ENCODE measurements at places on chromosomes 5 and 9.

GRCh38 chr9:127854184-127854806 lies at the start of gene ENG:
ENG (minus strand) TSS chr9:127854658; CDS start chr9:127854355, 303 bp downstream.
- no peak for DNase-seq

GRCh38 chr9:81268048-81268447 lies 421.3 kb downstream of the TLE1 start:
- no peak for DNase-seq

DNA sequence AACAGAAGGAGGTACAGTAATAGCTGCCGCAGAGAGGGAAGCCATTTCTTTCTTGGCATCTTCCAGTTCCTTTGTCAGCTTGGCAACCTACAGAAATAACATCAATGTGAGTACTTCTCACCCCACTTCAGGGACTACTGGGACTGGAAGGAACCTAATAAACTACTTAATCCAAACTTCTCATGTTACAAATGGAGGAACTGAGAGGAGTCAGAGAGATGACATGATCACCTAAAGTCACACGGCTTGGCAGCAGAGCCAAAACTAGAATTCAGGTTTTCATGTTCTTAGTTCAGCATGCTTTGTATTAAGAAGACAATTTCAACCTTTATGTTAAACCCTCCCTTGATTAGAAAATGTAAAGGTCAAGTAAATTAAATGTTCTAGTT lies 44.7 kb downstream of the DIAPH1 start:
- no peak for DNase-seq

DNA sequence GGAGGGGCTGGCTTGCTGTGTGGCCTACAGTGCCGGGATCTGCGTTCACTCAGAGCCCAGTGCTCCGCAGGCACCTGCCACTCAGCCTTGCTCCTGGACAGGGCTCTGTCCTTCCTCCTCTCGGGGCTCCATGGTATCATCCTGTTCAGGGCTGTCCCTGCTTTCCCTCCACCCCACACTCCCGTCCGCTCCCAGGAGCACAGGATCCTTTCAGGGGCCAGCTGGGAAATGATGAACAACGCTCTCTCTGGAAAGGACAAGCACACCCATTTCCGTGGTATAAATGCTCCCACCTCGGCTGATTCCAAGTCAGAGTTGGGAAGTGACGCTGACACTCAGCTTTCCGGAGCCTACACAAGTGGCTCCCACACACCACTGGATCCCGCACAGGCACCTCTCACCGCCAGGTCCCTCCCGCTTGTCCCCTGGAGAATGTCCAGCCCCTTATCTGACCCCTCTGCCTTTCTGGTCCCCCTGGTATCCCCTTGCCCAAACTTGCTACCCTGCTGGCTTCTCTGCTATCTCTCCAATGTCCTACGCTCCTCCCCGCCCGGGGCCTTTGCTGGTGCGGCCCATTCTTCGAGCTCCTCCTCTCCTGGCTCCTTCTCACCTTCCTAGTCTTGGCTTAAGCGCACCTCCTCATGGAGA lies 21.3 kb downstream of the HMCN2 start:
- no peak for DNase-seq

DNA sequence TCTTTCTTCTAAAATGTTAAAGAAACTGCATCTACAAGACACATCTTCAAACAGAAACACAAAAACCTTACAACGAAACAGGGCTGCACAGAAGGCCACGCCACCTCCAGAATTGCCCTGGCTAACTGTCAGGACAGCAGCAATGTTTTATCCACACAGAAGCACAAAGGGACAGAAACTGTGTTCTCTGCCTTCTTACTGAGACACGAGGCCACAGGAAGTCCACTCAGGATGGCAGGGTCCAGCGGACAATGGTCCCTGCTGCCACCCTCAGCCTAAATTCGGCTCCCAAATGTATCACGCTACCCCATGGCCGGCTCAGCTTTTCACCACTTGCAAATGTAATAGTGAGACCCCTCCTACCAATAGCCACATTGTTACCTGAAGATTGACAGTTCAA lies 159.8 kb upstream of the PHYKPL start:
- no peak for DNase-seq

- no peak for DNase-seq
Measured at GRCh38 chr9:118570066-118570465, 799.2 kb downstream of the BRINP1 start.

- no peak for DNase-seq
Measured at GRCh38 chr9:133369422-133369821, 6.4 kb downstream of the SURF4 start.

GRCh38 chr9:79256691-79257213 lies 315.0 kb upstream of the TLE4 start:
- no peak for DNase-seq

DNA sequence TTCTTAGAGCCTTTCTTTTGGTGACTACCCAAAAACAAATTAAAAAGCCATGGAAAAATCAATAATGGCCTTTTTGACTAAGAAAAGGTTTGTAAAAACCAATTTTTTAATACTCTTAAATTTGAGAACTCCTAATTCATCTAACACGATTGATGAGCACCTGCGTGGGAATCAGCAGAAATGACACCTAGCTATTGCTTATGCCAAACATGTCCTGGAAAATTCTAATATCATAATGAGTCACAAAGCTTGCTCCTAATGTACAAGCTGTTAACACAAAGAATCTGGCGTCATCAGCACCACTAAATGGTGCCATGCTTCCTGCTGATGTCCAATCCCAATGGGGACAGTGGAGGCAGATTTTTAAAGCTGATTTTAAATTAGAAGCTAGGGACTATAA lies 146.2 kb upstream of the LRRTM2 start:
- DNase-seq, result no peak

GRCh38 chr9:81625969-81626368 lies 63.4 kb downstream of the TLE1 start:
- no peak for DNase-seq

GRCh38 chr9:36441966-36442365 lies 41.9 kb upstream of the RNF38 start:
- DNase-seq, result no peak

DNA sequence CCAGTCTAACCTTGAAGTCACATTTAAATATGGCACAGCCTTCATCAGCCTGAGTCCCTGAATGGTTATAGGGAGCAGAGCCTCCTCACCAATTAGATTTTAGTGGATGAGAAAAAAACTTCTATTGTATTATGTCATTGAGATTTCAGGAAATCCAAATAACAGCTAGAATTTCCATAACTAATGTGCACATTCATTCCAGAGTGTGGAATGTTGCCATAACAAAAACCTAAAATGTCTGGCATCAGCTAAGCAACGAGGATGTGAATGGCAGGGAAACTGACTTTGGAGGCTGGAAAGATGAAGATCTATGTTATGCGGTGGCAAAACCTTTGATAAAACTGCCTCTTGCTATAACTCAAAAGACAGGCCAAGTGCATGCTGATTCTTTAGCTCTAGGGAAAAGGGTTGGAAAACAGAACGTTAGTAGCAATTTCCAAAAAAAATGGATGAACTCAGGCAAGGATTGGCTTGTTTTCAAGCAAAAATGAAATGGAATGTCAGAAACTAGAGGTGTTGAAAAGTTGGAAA lies 91.3 kb upstream of the NFIB start:
- no peak for DNase-seq

GRCh38 chr5:14225173-14225834 lies 82.2 kb downstream of the TRIO start:
- DNase-seq, result no peak

DNA sequence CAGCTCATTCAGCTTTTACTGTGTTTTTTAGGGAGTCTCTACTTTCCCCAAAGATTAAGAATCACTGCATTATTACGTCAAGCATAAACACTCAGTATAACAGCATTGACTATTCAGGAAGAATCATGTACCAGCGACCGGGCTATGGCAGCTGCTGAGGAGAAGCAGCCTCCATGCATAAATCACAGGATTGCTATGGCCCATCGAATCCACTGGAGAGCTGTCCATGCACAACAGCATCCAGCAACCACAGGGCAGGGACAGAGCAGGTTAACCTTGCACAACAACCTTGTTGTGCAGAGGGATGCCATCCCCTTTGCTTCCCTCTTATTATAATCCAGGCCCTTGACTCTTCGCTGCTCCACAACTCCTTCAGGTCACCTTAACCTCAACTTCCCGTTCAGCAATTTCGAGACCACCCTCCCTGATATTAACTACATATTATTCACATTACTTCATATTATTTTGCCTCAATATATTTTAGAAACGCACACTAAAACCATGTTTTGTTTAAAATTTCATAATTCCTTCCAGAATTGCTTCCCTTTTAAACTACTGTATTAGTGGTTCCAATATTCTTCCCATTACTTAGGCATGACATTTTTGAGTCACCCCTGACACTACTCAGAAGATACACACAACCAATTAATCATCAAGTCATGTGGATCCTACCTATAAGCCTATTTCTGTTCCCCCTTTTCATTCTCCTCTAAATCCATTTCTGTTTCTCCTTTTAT lies 991 bp downstream of the IARS1 start:
- no peak for DNase-seq

DNA sequence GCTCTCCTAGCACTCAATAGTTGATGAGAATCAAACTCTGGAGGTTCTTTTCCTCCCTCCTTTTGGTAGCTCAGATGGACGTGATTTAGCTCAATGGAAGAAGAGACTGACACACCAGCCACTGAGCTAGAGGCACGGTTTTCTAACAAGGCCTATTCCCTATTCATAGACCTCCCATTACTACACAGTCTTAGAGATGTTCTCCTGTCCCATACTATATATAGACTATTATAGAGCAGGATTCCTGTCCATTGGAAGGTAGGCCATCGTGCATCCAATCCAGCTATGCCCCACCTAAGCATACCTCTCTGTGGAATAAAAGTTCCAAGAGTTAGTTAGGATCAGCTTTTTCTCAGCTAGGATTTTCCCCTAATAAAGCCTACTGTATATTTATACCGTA lies 30.3 kb upstream of the CTNNAL1 start:
- DNase-seq, result no peak

GRCh38 chr9:123387686-123388085 lies 31.7 kb downstream of the CRB2 start:
- no peak for DNase-seq

DNA sequence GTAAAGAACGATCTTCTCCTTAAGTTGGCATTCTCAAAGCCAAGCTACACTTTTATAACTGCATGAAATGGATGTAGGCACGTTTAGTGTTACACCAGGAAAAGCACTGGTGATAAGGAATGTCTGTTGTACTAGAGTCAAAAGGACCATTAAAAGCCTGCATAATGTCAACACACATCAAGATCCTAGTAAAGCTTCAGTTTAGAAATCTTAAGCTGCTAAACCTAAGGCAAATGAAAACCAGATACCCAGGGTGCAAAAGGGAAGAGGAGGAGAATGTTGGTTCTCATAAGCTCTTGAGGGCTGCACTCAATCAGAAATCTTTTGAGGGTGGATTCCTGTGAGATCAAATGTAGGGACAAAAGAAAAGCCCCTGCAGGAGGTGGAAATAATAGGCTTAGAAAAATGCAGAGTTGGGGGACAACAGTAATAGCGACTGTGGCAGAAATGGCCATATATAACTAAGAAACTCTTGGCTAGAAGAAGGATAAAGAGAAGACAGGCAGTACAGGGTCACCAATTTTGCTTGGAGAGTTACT lies 148.2 kb downstream of the FBXL17 start:
- DNase-seq, result no peak

GRCh38 chr9:100739666-100740065 lies 161.8 kb downstream of the CAVIN4 start:
- DNase-seq, result no peak

GRCh38 chr9:95852059-95853032 lies 23.1 kb upstream of the ERCC6L2 start:
- no peak for DNase-seq

DNA sequence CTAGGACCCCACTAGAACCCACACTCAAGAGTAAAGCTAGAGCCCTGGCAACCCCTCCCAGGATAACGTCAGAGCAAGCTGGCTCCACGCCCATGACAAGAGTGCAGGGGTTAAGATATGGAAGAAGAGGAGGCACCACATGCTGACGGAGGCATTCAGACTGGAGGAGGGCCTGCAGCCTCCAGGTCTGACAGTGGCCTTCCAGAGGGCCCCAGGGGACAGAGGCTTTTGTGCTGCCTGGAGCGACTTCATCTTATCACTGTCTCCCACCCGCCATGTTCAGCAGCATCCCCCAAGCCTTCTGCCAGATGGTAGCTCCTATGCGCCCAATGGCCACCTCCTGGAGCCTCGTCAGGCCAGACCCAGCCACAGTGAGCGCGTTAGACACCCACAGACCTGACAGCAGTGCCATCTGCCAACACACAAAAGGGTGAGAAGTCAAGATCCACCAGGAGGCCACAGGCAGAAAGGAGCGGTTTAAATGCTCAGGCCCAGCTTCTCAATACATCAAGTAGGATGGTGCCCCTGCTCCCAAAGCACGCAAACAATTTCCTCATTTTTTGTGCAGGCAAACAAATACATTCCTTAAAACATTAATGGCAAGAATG lies 65.8 kb downstream of the C5orf15 start:
- no peak for DNase-seq

DNA sequence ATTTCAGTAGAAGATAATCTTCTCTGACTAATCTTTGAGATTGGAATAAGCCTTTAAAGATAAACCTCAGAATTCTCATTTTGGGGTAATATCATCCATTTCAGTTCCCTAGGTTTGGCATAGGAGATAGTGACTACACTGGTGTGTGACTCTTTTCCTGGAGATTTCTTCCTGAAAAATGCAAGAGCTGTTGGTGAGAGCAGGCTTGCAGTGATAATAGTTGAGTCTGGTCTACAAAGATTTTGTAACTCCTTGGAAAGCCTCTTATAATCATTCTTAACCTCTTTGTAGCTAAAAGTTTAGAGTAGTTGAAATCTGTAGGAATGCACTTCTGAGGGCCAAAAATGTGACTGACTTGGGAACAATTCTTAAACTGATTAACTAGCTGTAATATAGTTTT lies 23.4 kb downstream of the RANBP17 start:
- no peak for DNase-seq

- DNase-seq, result no peak
Measured at GRCh38 chr9:137441289-137441934, at the start of gene ENTPD8. ENTPD8 (minus strand) TSS chr9:137441357; CDS start chr9:137438285, 3,072 bp downstream.

DNA sequence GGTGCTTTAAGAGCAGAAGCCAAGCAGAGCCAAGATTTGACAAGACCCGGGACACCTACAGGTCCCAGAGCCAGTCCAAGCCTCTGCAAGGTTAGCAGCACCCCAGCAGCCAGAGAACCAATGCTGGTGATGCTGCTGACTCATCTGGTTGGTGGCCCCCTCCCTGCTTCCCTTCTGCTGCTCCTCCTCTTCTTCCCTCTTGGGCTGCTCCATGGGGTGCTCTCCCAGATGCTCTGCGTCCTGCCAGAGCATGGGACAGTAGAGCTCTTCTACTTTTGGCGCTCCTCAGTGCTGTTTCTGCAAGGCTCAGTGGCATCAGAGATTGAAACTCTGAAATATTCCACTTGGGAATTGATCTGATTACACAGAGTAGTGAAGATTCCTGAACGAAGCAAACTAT lies 76.1 kb upstream of the SAP30L start:
- no peak for DNase-seq

DNA sequence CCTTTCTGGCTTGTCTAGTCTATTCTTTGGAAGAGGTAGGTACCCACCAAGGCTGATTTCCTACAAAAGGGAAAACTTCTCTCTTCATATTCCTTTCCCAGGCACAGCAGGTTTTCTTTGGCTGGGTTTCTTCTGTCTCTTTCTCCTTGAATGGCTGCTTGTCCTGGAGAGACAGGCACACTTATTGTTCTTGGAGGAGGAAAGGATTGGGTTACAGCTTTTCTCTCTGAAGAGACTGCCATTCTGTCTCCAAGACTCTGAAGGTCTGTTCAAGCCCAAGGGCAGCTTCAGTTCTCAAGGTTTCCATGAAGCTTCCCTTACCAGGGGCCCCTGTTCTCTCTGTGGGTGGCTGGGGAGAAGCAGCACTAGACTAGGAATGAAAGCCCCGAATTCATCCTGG lies 33.9 kb downstream of the ACTBL2 start:
- DNase-seq, result no peak
